ENCODE measurements at places on chromosomes 6 and 20.
A peak's percentile ranks its signal among the peaks of the same experiment; 100 is the strongest.

- DNase-seq: peak; percentile 24
Observed at GRCh38 chr6:163180874-163181541, 233.5 kb upstream of the QKI start.

GRCh38 chr6:69665437-69665836, 131.4 kb downstream of the LMBRD1 start:
- no peak for DNase-seq

- DNase-seq: no peak
Observed at GRCh38 chr6:64949257-64949656, 757.8 kb downstream of the EYS start.

- no peak for DNase-seq
Observed at GRCh38 chr6:43873806-43874714, 104.0 kb downstream of the VEGFA start.

GRCh38 chr20:57061051-57061900, 205.2 kb downstream of the BMP7 start:
- no peak for DNase-seq

DNA sequence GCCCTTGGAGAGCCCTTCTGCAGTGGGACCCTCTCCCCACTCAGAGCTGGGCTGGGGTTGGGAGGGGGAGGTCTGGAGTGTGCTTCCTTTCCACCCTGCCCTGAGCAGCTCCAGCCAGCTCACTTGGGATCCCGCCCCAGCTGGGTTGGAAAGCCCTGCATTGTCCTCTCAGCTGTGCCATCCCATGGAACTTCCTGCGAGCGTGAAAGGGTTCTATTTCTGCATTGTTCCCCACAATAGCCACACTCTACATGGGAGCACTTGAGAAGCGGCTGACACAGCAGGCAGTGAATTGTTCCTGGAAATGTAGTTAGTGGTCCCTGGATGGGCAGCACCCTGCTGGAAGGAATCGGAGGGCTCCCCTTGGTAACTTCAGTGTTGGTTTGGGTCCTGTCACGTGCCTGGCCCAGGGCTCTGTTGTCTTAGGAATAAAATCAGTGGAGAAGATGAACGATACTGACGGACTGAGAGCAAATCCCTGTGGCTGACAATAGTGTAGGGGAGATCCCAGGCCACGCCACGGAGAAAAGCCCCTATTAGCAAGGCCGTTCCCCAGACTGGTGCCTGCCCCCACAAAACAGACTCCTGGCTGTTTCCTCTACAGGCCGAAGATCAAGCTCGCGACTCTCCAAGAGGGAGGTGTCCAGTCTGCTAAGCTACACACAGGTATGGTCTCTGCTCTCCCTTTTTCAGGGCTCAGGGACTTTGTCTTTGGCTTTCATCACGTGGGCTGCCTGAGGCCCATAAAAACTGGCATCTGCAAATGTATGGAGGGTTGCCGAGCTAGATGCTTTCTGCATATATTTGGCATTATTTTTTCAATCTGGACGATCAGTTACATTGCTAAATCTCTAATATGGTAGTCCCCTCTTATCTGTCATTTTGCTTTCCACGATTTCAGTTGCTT, 18.8 kb downstream of the DNMT3B start:
- DNase-seq: no peak

DNA sequence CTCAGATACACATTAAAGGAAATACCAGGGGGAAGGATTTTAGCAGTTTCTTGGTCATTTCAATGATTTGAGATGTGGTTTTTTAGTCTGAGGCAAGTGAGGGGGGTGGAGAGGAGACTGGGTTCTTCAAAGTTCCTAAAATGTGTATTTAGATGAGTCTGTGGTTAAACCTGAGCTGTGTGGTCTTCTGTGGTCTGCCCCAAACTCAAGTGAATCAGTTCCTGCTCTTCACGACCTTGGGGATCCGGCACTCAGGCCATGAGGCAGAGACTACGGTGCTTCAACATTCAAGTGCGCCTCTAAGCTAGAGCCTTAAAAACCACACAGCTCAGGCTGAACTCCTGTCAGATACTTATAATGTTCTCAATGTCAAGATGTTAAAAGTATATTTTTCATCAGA, 406.7 kb downstream of the LMBRD1 start:
- no peak for DNase-seq

GRCh38 chr6:142735204-142735603, 209.8 kb downstream of the HIVEP2 start:
- no peak for DNase-seq

- no peak for DNase-seq
Observed at GRCh38 chr6:14571001-14571400, 453.4 kb downstream of the CD83 start.

GRCh38 chr6:141452354-141452686, 680.4 kb upstream of the GJE1 start:
- no peak for DNase-seq

DNA sequence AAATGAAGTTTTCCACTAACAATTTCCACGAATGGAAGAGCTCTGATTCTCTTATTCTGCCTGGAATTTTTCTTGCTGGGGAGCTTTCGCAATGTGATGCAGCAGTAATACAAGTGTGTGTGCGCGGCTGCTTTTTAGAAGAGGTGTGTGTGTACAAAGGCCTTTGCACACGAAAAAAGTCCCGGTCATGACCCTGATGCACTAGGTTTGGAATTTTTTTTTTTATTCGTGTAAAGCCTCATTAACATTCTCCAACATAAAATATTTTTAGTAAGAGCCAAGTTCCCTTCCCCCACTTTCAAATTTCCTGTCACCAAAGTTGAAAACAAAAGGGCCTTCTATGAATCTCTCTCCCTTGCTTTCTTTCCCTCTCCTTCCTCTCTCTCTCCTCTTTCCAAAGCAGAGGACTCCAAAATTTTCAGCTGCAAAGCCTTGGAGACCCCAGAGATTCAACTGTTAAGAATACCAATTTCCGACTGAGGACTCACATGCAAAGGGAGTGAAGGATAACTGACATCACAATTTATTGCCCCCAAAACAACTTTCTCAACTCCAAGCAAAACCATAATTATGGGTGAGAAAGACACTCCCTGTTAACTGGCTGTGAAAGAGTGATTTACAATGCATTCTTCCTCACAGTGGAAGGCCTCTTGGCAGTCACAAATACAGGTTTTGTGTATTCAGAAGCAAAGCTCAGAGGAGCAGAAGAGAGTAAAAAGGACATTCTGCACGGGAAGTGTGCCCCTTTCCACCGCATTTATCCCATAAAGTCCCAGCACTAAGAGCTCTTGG, 421.2 kb upstream of the JARID2 start:
- no peak for DNase-seq

- DNase-seq: no peak
Observed at GRCh38 chr6:110645685-110646418, 169.4 kb downstream of the CDK19 start.

DNA sequence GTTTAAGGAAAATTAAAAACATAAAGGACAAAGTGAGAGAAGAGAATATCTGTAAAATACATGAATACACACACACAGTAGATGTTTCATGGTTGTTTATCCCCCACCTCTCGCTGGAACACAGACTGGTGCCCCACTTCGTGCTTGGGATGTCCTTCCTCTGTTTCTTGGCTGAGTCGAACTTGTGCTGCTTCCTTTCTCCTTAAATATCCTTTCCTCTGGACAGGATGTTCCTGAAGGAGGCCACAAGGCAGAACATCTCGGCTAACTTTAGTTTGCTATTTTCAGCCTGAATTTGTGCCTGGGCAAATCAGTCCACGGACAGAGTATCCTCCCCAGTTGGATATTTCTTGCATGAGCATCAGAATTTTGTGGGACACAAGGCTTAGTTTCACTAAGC, 54.7 kb upstream of the ZMYND8 start:
- DNase-seq: no peak

GRCh38 chr20:34385464-34385863, 22.4 kb downstream of the ITCH start:
- DNase-seq: no peak

GRCh38 chr6:129849456-129849855, 11.7 kb downstream of the TMEM244 start:
- DNase-seq: no peak

GRCh38 chr6:158565482-158566040, 5.7 kb downstream of the TMEM181 start:
- DNase-seq: no peak

- DNase-seq: no peak
Observed at GRCh38 chr6:24564081-24564480, 69.3 kb downstream of the ALDH5A1 start.

- DNase-seq: no peak
Observed at GRCh38 chr6:25199544-25199943, 79.6 kb upstream of the CARMIL1 start.

- no peak for DNase-seq
Observed at GRCh38 chr6:116512734-116513133, 1.3 kb downstream of the CALHM5 start.

- DNase-seq: peak; percentile 55
Observed at GRCh38 chr20:35901678-35902544, 52.4 kb downstream of the SCAND1 start.

DNA sequence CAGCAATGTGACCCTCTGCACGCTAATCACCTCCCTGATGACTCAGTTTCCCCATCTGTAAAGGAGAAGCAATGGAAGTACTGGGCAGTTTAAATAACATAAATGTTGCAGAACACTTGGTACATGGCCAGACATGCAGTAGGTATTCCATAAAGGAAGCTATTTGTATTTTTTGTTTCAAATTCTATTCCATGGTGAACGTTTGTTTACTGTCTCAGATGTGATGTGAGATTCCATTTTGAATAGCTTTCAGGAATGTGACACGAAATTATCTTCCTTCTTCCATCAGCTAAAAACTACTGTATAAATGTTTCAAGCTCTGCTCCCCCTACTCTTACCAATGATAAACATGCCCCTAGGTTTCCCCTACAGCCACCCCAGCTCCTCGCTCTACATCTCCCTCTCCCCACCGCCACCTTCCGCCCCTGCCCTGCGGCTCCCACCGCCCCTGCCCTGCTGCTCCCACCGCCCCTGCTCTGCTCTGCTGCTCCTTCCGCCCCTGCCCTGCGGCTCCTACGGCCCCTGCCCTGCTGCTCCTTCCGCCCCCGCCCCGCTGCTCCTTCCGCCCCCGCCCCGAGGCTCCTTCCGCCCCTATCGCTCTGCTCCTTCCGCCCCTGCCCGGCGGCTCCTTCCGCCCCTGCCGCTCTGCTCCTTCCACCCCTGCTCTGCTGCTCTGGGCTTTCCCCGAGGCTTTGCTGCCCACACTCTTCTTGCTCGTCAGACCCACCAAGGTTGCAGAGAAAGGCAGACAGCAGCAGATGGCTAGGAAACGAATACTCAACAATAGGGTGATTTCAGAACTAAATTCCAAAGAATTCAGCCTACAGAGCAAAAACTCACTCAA, 78.9 kb downstream of the THBS2 start:
- DNase-seq: no peak

DNA sequence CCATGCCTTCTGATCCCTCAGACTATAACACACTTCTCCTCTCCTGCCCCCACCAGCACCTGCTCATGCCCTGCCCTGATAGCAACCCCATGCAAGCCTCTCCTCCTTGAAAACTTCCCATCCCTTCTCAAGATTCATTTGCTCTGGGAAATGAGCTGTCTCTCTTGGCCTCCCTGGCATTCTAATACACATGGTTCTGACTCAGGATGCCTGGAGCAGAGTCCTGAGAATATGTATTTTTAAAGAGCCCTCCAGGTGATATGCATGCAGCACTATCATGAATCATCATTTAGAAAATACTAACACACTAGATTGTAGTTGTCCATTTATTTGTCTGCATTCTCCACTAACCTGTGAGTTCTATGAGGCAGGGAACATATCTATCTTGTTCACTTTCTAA, 26.6 kb downstream of the HDGFL1 start:
- no peak for DNase-seq

DNA sequence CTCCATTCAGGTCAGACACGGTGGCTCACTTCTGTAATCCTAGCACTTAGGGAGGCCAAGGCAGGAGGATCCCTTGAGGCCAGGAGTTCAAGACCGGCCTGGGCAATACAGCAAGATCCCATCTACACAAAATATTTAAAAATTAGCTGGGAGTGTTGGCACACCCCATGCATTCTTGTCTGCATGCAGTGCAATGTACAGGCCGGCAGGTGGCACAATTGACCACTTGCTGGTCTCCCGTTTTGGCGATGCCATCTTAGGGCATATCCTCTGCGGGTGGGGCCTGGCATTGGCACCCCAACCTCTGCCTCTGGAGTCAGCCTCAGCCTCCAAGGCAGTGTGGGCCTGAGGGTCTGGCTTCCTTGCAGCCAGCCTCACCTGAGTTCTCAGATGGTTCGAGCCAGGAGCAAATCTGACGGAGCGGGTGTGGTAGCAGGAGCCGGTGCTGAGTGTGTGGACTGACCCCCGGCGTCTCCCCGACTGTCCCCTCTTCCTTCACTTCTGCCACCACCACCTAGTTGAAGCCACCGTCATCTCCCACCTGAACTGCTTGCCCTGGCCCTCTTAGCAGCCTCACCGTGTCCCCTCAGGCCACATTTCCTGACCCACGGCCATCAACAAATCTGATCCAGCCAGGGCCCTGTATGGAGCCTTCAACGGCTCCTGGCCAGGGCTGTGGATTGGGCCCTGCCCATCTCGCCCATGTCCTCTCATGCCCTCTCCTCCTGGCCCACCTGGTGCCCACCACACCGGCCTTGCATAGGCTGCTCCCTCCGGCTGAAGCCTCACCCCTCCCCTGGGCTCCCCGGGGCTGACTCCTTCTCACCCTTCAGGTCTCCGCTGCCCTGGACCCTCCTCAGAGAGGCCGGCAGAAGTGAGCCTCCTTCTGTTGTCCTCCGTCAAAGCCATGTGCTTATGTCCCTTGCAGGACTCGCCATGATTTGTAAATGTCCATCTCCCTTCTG, 44.0 kb downstream of the EFCAB8 start:
- DNase-seq: no peak

GRCh38 chr6:131791476-131791875, 16.3 kb upstream of the ENPP1 start:
- DNase-seq: no peak

- no peak for DNase-seq
Observed at GRCh38 chr6:166014966-166015365, 152.7 kb downstream of the TBXT start.

GRCh38 chr6:22199771-22200170, 97.1 kb downstream of the PRL start:
- DNase-seq: no peak

DNA sequence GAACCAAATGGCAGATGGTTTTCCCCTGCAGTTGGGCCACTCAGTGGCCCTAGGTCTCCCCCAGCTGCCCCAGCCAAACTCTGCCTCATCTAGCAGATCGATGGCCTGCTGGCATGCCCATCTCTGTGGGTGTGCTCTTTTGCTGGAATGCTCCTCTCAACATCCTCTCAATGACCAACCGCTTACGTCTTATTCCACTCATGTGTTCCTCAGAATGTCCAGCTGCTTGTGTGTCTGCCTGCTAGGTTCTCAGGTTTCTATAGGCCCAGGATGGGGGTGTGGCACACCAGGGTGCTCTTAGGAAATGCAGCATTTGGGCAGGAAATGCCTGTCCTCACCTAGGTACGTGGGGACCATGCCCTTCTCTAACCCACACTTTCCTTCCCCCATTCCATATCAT, 509.9 kb upstream of the SYNCRIP start:
- no peak for DNase-seq
